ENCODE measurements at places on chromosomes 6 and 20.

DNA sequence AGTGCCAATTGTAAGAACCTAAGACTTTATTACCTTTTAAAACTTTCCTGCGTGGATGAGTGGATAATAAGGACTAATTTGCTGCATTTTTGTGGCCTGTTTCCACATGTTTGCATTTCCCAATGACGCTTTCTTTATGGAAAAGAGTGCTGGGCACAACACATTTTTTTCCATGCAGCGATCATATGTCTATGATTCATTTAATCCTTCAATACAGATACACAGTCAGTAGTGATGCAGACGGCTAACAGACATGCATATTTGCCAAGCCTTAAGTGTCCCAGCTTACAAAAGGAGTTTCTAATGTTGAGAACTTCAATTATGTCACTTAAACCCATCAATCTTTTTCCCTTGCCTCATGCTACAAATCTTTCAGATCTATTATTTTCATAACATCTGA is 239.8 kb upstream of the PREP start:
- peak; percentile 69 for DNase-seq

DNA sequence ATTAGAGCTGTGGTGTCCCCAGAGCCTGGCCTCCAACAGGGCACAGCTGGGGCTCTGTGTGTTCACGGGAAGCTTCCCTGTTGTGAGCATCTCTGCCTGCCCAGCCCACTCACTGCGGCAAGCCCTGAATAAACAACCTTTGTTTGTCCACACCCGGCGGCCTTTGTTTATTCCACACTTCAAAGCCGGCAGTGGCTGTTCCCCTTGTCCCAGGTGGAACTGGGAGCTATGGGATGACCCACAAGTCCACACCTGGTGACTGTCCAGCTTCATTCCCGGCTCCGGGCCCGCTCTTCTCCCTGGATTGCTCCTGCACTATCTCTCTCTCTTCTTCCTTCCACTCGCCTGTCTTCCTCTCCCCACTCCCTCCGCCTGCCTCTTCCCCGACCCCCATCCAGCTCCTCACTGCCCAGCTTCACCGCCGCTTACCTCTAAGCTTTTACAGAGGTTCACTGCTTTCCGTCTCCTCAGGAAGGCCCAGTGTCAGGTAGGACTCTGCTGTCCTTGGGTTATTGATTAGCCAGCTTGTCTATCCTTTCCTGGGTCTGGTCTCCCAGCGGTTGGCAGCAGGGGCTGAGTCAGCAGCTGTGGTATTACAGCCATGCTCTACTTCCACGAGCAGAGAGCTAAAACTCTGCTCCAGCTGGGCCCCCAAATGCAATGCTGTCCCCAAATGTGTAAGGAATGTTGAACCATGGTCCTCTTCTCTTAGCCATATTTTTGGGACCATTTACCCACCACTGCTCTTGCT is 17.8 kb downstream of the DACT2 start:
- no peak for DNase-seq

DNA sequence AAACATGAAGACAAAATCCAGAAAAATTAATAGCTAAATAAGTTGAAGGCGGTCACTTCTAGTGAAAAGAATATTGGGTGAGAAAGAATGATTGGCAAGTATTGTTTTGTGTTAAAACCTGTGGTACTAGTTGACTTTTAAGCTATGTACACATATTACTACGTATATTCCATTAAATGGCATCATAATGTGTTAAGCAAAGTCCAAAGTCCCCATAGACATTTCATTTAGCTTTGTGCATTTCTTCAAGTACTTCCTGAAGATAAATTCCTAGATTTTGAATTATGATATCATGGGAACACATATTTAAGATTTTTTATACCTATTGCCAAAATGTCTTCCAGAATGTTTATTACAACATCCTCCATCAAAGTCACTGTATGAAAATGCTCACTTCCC is 272.7 kb upstream of the IRAK1BP1 start:
- DNase-seq, result peak; percentile 42

DNA sequence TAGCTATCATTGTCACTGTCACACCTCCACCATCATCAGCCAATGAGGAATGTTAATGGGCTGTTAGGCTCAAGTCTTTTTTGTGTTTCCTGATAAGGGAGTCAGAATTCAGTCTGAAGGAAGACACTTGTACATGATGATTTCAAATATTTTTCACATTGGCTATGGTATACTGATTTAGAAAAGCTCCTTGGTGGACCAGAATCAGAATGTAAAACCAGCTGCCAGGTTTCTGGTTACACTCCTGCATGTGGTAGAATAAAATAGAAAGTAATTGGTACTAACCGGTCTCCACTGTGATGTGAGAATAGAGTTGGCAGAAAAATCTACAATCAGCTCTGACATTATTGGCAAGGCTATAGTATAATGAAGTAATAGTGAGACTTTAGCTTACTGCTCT is 10.7 kb downstream of the COL9A1 start:
- DNase-seq, result no peak

DNA sequence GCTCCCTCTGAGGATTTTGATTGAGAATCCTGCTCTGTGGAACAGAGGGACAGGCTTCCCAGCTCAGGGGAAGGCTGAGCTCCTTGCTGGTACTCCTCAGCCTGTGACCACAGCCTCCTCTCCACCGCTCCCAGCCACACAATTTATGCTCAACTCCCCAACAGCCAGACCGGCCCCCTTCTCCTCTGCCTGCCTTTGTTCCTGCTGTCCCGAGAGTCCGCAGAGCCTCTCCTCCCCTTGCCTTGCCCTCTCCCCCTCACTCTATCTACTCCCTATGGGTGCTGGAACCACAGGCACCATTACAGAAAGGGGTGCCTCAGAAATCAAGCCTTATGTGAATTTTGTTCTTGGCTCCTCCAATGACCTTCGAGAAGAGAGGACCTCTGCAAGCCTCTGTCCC is 15.9 kb downstream of the MAP1LC3A start:
- no peak for DNase-seq

All from fibroblast of upper back skin (primary cell).